ENCODE measurements at places on chromosomes 4 and X.

GRCh38 chrX:153406011-153406410 lies 4.9 kb upstream of the PNMA6E start:
- DNase-seq = no peak

DNA sequence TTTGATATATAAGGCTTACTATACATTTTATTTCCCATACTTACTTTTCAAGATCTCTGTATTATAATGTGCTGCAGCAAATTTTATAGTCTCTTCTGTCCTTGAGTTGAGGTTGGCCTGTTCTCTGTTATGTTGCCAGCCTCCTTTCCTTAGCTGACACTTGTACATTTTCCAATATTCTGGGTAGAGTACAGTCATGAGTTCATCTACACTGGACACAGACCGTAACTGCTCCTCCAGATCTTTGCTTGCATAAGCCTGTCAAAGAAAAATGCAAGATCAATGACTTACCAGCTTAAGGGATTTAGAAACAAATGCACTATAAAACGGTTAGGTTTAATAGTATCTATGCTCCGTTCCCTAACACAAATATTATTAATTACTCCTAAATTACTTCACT lies 63.2 kb downstream of the VEGFC start:
- DNase-seq = no peak

DNA sequence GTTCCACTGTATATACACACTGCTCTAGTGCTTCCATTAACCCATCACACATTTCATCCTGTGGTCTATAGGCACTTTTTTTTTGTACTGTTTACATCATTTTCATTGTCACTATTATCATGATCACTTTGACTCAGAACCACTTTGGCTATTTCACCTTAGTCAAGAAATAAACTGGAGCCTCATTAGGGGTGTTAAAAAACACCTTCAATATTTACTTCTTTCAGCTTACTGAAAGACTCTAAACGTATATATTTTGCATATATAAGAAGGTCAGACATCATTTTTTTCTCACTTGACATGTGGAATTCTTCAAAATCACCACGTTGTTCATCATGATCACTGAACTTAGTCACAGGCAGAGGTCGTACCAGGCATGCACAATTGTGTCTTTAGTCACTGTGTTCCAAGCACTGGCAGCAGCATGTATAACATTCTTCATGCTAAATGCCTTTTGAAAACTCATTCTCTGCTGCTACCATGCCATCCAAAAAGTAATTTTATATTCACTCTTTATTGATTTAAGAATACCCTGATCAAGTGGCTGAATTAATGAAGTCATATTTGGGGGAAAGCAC lies 229.2 kb upstream of the ARSJ start:
- DNase-seq = no peak

GRCh38 chr4:577499-578450 lies 1.7 kb upstream of the TMEM271 start:
- DNase-seq = no peak

DNA sequence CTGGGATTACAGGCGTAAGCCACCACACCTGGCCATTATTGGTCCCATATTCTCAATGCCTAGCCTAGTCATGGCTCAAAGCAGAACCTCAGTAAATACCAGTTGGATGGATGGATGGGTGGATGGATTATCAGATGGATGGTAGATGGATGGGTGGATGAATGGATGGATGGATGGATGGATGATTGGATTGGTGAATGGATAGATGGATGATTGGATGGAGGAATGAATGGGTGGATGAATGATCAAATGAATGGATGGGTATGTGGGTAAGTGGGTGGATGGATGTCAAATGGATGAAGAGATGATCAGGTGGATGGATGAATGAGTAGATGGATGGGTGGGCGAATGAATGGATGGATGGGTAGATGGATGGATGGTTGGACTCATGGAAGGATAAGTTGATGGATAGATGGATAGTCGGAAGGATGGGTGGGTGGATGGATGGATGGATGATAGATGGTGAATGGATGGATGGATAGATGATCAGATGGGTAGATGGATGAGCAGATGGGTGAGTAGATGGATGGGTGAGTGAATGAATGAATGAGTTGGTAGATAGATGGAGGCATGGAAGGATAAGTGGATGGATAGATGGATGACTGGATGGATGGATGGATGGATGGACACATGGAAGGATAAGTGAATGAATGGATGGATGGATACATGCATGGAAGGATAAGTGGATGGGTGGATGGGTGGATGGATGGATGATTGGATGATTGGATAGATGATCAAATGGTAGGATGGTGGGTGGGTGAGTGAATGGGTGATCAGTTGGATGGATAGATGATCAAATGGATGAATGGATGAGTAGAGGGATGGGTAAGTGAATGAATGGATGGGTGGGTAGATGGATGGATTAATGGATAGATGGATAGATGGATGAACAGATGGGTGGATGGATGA lies 22.0 kb upstream of the RNF4 start:
- no peak for DNase-seq

Data from stimulated activated CD8-positive, alpha-beta memory T cell treated with anti-CD3 and anti-CD28 coated beads, Interleukin-15, amount 100 ng/mL, for 48 hours (primary cell).